HT-29 (cell line): ENCODE measurements at places on chromosomes 7 and 10. TPM values are rescaled to one million over a fixed set of nuclear protein-coding genes. Genes with fewer than 3 reads are reported as not detected.

CC2D2B gene
- total RNA-seq = not detected in 2 replicates

HOXA5 gene
- total RNA-seq = 22.1 and 29.3 TPM in 2 replicates

FEZF1 gene
- not detected in 2 replicates for total RNA-seq

CPN1 gene
- total RNA-seq = not detected in 2 replicates

HOXA9 gene
- total RNA-seq = 96.1 and 99.2 TPM in 2 replicates

GHRHR gene
- not detected in 2 replicates for total RNA-seq

AKR1C4 gene
- total RNA-seq = 0.29 TPM in 1 of 2 replicates, not detected in the other

ANKIB1 gene
- total RNA-seq = 22.2 and 24.9 TPM in 2 replicates

PTPRZ1 gene
- total RNA-seq = not detected in 2 replicates

LEP gene
- total RNA-seq = not detected in 2 replicates

TUBAL3 gene
- total RNA-seq = 0.05 and 0.47 TPM in 2 replicates

SORBS1 gene
- total RNA-seq = 0.21 and 1.3 TPM in 2 replicates

FBXL13 gene
- 0.16 and 0.48 TPM in 2 replicates for total RNA-seq

HOXA6 gene
- 25.5 and 28.1 TPM in 2 replicates for total RNA-seq

PLEKHS1 gene
- 0.55 TPM in 1 of 2 replicates, not detected in the other for total RNA-seq

GBX1 gene
- total RNA-seq = not detected in 2 replicates

SFMBT2 gene
- total RNA-seq = 0.03 TPM in 1 of 2 replicates, not detected in the other

PRSS1 gene
- 3.2 and 3.3 TPM in 2 replicates for total RNA-seq

ANKRD61 gene
- not detected in 2 replicates for total RNA-seq

STEAP1B gene
- not detected in 2 replicates for total RNA-seq

STAG3 gene
- total RNA-seq = 0.05 and 0.08 TPM in 2 replicates

SEMA3C gene
- 57.8 and 79.6 TPM in 2 replicates for total RNA-seq

NKX2-3 gene
- not detected in 2 replicates for total RNA-seq

ALDH18A1 gene
- 108 and 110 TPM in 2 replicates for total RNA-seq

GPR22 gene
- total RNA-seq = not detected in 2 replicates

PDGFA gene
- 15.8 and 17.3 TPM in 2 replicates for total RNA-seq

SPAM1 gene
- total RNA-seq = not detected in 2 replicates

SLC39A12 gene
- not detected in 2 replicates for total RNA-seq

CYP17A1 gene
- total RNA-seq = not detected in 2 replicates

OR2A5 gene
- not detected in 2 replicates for total RNA-seq

CCL26 gene
- total RNA-seq = not detected in 2 replicates

RELN gene
- total RNA-seq = not detected in 2 replicates

CFAP58 gene
- total RNA-seq = 0.03 TPM in 1 of 2 replicates, not detected in the other

GSTO2 gene
- 31.4 and 31.8 TPM in 2 replicates for total RNA-seq

C7orf57 gene
- not detected in 2 replicates for total RNA-seq

VSIR gene
- total RNA-seq = 25.0 and 28.8 TPM in 2 replicates

SP8 gene
- not detected in 2 replicates for total RNA-seq
